Muscle of arm (tissue), 14 donors: ENCODE measurements at places on chromosomes 5 and 9.
A peak's percentile ranks its signal among the peaks of the same experiment; 100 is the strongest.

DNA sequence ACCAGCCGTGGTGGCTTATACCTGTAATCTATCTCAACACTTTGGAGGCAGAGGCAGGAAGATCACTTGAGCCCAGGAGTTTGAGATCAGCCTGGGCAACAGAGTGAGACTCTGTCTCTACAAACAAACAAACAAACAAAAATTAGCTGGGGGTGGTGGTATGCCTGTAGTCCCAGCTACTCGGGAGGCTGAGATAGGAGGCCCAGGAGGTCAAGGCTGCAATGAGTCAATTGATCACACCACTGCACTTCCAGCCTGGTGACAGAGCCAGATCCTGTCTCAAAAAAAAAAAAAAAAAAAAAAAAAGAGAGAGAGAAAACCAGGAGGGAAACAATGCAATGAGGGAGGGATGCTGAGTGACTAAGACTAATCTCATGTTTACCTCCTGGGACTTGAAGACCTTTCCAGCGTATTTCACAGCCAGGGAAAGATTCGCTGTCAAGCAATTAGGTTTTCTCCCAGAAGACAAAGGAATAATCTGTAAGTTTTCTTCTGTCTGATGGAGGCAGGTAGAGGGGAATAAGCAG is 51.1 kb upstream of the MIER3 start:
- no peak for DNase-seq

DNA sequence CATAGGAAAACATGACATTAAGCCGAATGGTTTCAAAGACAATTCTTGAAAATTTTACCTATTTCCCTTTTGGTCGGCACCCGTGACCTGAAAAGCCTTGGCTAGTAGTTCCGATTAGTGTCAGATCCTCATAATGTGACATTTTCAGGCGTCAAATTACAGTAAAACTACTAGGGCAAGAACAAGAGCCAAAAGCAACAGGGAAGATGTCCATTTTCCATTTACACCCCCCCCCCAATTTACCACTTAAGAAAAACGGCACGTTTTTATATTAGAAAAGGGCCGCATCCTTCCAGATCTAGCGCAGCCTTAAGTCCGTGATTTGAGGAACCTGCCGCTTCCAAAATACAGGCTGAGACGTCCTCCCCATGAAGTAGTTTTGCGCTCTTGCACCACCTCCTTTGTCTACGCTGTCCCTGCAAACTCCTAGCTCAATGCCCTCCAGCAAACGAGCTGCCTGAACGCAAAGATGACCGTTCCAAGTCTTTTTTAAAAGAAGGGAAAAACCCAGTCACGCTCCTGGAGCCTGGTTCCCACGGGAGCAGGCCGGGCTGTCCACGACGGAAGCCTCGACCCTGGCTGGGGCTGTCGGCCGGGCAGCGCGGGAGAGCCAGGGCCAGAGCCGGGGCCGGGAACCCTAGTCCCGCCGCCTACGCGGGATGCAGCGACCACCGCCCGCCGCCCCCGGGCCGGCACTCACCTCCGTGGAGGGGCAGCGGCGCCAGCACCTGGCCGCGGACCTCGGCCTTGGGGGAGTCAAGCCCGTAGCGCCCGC is 616 bp downstream of the RNF130 start:
- DNase-seq, result peak; percentile 62

DNA sequence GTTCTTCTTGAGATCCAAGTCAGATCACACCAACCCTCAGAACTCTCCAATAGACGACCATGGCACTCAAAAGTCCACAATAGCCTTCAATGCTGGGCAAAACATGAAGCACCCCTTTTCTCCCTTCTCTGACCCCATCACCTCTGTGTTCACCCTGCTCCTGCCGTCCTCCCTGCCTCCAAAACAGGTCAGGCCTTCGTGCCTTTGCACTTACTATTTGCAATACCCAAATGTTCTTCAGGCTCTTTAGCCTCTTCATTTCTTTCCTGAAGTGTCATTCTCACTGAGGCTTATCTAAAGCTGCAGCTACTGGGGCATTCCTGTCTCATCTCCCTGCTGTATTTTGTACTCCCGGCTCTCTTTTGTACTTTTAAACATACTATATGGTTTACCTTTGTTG is 2.0 kb upstream of the ROPN1L start:
- no peak for DNase-seq

GRCh38 chr9:127953768-127954505 is 16.3 kb upstream of the DPM2 start:
- no peak for DNase-seq

DNA sequence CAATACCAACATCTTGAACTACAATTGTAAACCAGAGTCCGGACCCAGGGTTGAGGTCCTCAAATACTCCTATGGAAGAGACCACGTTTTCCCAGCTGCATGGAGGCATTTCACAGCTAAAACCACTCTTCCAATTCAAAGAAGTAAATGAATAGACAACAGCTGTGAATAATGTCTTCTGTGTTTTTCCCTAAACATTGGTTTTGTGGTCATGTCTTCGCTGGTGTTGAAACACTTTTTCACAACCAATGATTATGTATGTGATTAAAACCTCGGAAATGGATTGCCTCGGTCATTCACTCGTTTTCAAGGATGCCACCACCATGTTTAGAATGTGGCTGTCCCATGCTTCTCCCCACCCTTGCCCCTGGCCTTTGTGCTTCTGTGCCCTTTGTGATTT is 9.4 kb upstream of the TENT4A start:
- no peak for DNase-seq

DNA sequence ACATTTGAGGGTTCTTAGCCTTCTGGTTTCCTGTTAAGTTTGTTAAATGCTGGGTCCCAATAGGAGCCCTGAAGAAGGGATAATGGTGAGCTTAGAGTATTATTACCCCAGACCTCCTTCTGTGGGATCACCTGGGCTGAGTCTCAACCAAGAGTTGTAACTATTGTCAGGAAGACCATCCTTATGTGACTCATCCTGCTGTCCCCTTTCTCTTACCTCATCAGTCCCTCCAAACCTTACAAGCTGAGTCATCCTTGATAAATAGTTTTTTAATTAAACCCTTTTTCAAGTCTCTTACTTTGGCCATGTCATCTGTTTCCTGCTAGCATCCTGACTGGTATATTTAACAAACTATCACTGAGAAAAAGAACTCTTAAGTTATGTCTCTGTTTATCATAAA is 502.8 kb downstream of the LRRC70 start:
- no peak for DNase-seq

GRCh38 chr9:132894346-132894745 is 15.6 kb downstream of the SPACA9 start:
- DNase-seq, result no peak

GRCh38 chr5:150107909-150108447 is 21.6 kb upstream of the CSF1R start:
- DNase-seq, result no peak

DNA sequence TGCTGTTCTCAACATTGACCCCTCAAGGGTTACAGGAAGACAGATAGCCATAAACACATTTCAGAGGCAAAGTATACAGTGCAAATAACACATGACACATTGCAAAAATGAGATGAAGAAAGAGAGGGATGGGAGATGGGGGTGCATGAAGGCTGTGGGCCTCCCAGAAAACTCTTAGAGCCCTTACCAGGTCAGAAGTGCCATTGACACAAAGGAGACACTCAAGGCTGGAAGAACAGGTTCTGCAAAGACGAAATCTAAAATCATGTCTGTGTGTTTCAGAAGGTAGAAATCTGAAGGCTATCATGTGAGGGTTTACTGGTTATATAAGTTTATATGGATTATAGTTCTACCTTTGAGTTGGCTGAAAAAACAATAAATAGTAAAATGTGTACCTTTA is 318.8 kb downstream of the BNC2 start:
- DNase-seq, result no peak

- DNase-seq, result no peak
Observed at GRCh38 chr9:76603931-76604570, 145.1 kb downstream of the GCNT1 start.

- no peak for DNase-seq
Observed at GRCh38 chr5:166127766-166128570, 2163.5 kb upstream of the WWC1 start.

GRCh38 chr9:85859765-85860164 is 81.2 kb upstream of the NAA35 start:
- peak; percentile 0 for DNase-seq

DNA sequence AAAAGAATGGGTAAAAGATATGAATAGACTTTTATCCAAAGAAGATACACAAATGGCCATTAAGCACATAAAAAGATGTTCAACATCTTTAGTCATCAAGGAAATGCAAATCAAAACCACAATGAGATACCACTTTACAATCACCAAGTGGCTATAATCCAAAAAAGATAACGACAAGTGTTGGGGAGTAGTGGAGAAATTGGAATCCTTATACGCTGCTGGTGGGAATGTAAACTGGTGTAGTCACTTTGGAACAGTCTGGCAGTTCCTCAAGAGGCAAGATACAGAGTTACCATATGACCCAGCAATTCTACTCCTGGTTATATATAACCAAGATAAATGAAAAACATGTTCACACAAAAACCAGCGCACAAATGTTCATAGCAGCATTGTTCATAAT is 234.9 kb downstream of the SPATA31D1 start:
- DNase-seq, result no peak

- DNase-seq, result peak; percentile 83
Observed at GRCh38 chr5:128358826-128359225, 179.2 kb downstream of the FBN2 start.

GRCh38 chr5:132477784-132478365 is 12.7 kb downstream of the IRF1 start:
- no peak for DNase-seq

DNA sequence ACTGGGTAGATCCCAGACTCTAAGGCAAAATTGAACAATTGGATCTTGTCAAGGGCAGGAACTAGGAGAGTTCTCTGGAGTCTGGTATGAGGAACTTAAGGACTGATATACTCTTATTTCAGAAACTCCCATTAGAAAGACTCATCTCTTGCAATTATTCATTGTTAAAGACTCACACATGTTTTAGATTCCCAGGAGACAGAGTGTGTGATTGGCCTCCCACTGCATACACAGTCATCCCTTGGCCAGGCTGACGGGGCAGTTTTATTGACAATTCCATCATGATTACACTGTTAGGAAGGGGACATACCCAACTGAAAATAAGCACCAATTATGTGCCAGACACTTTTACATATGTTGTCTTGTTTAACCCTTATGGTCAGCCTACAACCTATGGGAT is 347.2 kb downstream of the DMAC1 start:
- DNase-seq, result no peak

GRCh38 chr9:14945351-14945750 is 35.1 kb upstream of the FREM1 start:
- DNase-seq, result no peak

DNA sequence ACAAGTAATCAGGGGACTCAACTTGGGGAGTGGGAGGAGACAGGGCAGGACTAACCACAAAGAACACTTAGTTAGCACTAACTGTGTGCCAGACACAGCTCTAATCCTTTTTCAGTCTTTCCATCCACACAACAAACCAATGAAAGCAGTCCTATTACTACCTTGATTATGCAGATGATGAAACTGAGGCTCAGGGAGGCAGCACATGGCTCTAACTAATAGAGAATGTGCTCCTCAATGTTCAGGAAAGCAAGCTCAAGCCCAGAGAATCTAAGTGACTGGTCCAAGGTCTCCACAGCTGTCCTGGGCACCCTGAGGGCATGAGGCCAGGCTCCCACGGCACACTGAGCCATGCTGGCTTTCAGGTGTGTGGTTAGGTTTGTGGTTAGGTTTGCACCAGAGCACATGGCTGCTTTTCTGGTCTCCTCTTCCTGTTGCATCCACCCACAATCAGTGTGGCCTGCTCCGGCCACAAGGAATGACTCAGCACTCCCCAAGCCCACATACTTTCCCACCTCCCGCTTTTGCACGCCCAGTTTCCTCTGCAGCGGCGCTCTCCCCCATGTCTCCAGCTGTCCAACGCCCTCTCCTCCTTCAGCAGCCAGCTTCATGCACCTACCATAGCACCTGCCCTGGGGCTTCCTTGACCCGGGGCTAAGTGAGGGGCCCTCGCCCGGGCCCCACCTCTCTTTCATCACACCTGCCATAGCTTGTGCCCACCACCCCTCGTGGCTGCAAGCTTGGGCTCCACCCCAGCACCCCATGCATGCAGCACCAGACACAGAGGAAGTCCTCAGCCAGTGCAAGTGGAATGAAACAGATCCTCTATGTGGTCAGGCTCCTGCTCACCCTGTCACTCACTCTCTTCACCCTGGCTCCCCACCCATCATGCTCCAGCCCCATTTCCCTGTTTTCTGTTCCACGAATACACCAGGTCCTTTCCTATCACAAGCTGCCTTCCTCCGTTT is 133.1 kb downstream of the GABBR2 start:
- no peak for DNase-seq

DNA sequence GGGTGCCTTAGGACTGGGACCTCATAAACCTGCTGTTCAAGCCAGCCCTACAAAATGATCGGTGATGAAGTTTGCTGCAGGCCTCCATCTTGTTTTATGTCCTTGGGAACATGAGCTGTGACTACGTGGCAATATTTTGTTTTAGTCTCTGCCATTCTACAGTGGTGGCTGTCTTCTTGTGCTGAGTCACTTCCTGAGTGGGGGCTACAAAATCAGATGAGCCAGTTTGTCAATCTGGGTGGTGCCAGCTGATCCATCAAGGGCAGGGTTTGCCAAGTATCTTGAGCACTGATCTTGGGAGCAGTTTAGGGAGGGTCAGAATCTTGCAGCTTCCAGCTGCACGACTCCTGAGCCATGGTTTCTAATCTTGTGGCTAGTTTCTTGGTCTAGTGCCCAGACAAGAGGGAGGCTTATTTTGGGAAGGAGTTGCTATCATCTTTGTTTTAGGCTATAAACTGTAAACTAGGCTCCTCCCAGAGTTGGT is 94.7 kb downstream of the YTHDC2 start:
- no peak for DNase-seq

- DNase-seq, result no peak
Observed at GRCh38 chr9:134291452-134291881, 34.8 kb upstream of the RXRA start.

DNA sequence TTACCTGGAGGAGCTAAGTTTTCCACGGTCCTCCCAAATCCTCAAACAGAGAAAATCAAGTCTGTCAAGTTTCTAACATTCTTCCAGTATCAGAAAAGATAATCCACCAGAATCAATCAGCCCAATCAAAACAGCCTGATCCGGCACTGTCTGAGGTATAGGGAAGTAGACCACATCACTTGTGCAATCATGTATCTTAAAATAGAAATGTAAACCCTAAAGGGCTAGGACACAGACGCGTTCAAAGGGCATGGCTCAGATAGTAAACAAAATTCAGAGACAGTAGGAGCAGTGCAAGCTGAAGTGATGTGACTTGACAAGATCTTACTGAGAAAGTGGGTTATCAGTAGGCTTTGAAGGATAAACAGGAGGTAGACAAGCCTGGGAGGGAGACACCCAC is 252.4 kb upstream of the DAPK1 start:
- DNase-seq, result no peak

- no peak for DNase-seq
Observed at GRCh38 chr5:29588236-29588635, 1605.2 kb upstream of the CDH6 start.

DNA sequence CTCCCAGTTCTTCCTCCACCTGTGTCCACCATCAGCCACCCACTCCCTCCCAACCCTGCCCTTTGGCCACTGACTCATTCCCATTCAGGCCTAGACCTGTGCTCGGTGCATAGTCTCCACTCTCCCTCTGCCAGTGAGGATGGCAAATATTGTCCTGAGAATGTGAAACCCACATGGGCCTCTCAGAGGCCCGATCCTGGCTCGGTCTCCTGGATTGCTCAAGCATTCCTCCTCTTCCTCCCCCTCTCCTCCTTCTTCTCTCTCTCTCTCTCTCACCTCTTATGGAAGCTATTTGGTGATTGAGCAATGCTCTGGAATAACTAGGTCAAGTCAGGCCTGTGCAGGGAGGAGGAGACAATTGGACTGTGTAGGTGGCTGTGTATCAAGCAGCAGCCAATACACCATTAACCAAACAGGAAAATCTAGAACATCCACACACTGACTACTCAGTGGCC is 99.9 kb downstream of the KLF4 start:
- DNase-seq, result peak; percentile 27
